Ovary (tissue), 10 donors: ENCODE measurements at places on chromosomes 12 and 14. TPM values are rescaled to one million over a fixed set of nuclear protein-coding genes. Genes with fewer than 3 reads are reported as not detected.

Gene BRAP
- total RNA-seq: 11.8 TPM

Gene PYM1
- 18.9 TPM for total RNA-seq

Gene ISCA2
- total RNA-seq: 11.7 TPM

Gene GPR137C
- 0.45 TPM for total RNA-seq

Gene KRT74
- total RNA-seq: not detected

Gene TDRD9
- 5.1 TPM for total RNA-seq

- no peak for DNase-seq
Measured at GRCh38 chr12:39103552-39104165, 198.3 kb upstream of the CPNE8 start.

DNA sequence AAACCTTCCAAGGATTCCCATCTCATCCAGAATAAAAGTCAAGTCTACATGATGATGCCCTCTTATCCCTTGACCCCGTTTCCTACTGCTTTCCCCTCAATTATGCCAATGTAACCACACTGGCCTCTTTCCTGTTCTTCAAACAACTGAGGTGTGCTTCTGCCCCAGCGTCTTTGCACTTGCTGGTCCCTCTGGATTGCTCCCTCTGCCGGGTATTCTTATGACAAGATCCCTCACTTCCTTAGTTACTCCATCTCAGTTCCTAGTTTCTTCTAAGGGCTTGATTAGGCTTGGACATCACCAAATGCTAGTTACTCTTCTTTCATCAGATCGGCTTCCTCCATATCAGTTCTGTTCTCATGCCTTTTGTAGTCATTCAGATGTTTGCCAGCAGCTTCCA is 32.7 kb upstream of the PELI2 start:
- no peak for DNase-seq

GRCh38 chr12:86194721-86195120 is 61.5 kb downstream of the MGAT4C start:
- DNase-seq: no peak

- no peak for DNase-seq
Measured at GRCh38 chr12:107397890-107398500, 287.6 kb upstream of the PWP1 start.

- DNase-seq: no peak
Measured at GRCh38 chr12:131895640-131896079, 1.2 kb downstream of the ULK1 start.

DNA sequence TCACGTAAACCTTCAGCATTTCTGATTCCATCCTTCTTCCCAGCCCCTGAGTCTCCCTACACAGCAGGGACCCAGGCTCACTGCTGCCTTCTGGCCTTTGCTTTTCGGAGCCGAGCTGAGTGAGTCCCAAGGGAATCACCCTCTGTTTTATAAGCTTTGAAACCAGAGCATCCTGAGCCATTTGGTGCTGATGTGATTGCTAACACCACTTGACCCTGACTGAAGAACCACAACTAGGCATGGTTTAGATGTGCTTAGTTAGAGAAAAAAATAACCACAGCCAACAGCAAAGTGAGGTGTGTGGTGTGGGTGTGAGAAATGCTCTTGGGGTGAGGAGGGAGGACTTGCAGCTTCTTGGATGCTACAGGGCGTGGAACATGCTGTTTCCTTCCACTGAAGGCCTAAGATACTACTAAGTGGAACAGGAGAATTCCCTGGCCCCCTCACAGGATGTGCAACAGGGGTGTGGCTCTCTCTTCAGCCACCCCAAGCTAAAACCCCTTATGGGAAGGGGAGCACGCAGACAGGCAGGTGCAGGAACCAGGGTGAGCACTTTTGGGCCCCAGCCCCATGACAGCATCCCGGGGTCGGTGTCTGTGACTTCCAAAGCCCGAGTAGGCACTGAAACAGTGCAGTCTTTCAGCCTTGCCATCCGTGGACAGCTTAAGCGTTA is at the start of gene TC2N:
Gene TC2N (minus strand): TSS at position 221 of the 673 bp plus-strand sequence. CDS start 53,767 bp downstream, outside the sequence.
- DNase-seq: no peak

DNA sequence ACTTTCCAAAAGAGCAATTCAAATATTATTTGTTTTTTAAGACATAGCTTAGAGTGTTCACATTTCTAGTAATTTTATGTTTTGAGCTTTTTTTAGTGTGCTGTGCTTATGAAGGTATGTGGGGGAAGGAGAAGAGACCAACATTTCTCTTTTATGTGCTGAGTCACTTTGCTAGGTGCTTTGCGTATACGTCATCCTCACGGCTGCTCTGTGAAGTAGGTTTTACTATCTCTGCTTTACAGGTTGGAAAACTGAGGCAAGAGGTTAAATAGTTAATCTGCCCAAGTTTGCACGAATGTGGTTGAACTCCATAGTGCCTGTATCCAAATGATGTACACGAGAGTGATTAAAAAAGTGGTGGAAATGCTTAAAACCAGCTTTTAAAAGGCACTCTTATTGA is 75.9 kb downstream of the AEBP2 start:
- DNase-seq: no peak

GRCh38 chr14:68655911-68656316 is 137.0 kb downstream of the ZFP36L1 start:
- DNase-seq: peak; percentile 28

- DNase-seq: no peak
Measured at GRCh38 chr14:31543969-31544799, 17.0 kb upstream of the NUBPL start.

GRCh38 chr14:64221391-64222003 is 72.7 kb downstream of the ESR2 start:
- DNase-seq: no peak

GRCh38 chr14:96804895-96805294 is 7.7 kb downstream of the VRK1 start:
- no peak for DNase-seq
